Suppressor macrophage treated with lipopolysaccharide for 1 hour (primary cell): ENCODE measurements at places on chromosomes 1 and 21.

GRCh38 chr1:20551945-20552727 lies at the start of gene FAM43B:
FAM43B (plus strand) TSS chr1:20552573; CDS start chr1:20552974, 401 bp downstream.
- no peak for DNase-seq

DNA sequence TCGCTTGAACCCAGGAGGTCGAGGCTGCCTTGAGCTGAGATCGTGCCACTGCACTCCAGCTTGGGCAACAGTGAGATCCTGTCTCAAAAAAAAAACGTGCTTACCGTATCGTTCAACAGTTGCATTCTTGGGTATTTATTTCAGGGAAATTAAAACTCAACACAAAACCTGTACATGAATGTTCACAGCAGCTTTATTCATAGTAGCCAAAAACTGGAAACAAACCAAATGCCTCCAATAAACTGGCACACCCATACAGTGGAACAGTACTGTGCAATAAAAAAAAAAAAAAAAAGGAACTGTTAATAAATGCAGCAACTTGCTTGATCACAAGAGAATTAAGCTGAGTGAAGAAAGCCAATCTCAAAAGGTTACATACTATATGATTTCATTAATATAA lies 6.7 kb downstream of the KHDRBS1 start:
- DNase-seq: no peak

GRCh38 chr1:246591047-246591446 lies 24.8 kb downstream of the CNST start:
- no peak for DNase-seq

DNA sequence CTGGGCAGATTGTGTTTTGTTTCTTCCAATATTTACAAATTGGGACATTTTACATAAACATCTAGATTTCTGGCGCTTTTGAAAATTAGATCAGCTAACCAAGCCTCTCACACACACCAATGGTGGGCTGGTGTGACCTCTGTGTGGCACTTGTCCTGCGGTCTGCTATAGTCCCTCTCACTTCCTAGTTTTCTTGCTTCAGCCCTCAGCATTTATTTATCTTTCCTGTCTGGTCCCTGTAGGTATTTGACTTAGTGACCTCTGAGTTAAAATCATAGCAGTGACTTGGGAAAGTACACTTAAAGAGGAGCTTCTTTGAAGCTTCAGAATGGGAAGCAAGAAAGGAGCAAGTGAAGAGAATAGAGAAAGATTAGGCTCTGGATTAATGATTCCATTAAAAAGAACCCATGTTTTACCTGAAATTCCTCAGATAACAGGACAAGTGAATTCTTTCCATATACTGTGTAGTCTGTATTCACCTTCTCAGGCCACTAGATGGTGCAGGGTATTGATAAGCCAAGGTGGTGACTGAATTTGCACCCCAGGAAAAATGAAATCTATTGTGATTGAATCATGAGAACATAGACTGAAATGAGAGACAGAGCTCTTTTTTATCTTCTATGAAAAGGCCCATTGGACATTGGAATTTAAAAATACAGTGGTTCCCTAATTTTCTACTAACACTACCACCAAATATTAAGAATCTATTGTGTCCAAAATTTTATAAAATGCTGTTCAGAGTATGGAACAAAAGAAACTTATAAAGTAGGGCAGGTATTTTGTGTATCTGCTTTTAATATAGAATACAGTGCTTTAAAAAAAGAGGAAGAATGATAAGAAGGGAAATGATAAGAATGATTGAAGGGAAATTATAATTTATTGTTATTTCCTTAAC lies 7.1 kb upstream of the DIPK1A start:
- peak; percentile 28 for DNase-seq

GRCh38 chr1:231575472-231575871 lies 47.0 kb downstream of the TSNAX start:
- DNase-seq: no peak

GRCh38 chr1:87220993-87221392 lies 107.7 kb upstream of the LMO4 start:
- no peak for DNase-seq

DNA sequence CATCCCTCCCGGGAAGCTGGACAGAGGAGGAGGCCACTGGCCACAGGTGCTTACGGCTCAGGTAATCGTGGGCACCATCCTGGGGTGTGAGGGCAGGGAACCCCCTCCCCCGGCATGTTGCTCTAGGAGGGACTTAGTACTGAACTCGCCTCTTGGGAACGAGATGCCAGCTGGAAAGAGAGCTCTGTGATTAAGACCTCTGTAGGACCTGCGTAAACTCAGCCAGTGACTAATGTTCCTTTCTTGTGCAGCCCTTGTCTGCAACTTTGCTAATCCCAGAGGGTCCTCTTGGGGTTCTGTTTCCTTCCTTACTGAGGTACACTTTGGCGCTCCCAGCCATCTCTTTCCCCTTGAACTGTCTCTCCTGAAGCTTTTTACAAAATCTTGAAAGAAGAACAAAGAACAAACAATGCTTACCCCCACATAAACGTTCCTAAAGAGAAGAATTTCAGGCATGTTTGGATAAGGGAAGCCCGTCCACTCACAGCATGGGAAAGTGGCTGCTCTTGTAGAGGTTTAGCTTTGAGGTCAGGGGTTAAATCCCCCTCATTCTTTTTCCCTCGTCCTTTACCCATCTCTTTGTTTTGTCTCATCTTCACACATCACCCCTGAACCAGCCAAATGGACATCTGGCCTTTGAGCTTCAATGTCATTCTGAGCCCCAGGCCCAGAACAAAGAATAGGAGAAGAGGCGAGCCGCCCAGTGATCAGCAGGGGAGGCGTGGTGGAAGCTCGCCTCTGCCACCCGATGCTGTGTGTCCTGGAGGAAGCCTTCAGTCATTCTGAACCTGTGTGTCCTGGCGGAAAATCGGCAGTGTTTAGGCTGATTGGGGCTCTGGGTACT lies 37.4 kb downstream of the CITED4 start:
- DNase-seq: no peak

DNA sequence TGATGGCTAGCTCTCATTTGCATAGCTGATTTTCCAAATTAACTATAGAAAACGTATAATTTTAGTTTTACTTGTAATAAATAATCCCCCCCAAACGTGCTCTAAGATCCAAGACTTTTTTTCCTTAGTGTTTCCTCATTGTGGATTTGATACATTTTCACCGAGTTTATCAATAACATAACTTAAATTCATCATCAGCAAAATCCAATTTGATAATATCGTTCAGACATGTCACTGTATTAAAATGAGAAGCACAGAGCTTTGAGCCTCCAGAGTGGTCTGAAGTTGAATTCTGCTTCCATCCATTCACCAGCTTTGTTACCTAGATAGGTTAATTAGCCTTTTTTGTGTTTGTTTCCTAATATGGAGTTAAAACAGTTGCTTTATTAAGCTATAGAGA lies 51.7 kb downstream of the IVNS1ABP start:
- no peak for DNase-seq

- no peak for DNase-seq
These were observed 80.1 kb downstream of the FCRL5 start for GRCh38 chr1:157472056-157472701.

GRCh38 chr1:211912038-211912437 lies 81.5 kb upstream of the LPGAT1 start:
- DNase-seq: no peak

DNA sequence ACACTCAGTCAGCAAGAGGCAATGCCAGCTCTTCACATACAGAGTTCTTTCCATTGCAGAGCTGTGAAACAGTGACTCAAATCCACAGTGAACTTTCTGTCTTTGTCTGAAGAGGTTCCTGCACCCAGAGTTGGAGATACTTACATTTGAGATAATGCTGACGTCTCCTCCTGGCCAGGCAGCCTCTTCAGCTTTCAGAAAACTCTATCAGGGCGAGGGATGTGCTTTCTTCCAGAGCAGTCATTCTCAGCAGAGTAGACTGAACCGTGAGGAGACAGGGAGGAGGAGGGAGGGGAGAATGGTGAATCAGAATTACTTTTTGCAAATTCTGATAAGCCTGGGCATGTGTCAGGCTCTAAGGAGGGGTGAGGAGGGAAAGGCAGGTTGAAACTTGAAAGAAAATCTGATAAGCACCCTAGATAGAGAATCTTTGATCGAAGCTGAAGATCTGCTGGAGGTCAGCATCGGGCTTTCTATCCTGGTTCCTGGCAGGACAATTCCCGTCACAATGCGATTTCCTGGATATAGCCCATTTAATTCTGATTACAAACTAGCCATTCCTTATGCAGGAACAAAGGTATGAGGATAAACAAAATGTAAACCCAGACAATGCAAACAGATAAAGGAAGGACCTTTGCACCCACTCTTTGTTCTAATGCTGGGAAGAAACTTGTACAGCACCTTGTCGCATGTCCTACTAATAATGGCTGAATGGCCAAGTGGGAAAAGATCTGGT lies 18.9 kb upstream of the NID1 start:
- no peak for DNase-seq

DNA sequence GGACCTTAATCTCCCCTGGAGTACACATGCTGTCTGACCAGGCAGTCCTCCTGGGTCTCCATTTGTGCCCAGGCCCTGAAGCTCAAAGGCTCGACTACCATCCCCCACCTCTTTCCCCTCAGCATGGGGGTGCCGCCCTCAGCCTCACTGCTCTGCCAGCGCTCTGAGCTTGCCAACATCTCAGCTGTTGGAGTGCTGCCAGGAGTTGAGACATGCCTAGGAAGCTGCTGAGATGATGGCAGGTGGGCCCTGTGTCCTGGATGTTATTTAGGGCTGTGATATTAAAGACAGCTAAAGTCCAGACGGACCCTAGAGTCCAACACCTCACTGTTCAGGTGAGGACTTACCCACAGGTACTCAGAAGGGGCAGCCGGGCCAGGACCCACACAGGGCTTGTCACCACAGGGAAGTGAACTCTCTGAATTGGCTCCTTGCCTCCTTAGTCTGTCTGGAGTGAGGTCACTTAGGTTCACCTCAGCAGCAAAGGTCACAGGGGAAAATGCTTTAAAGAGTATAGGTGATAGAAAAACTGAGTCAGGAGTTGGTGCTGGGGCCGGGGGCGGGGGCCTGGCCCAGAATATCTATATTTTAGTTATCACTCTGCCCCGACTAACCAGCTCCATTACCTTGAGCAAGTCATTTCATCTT lies 19.7 kb upstream of the KCNC4 start:
- no peak for DNase-seq

- DNase-seq: peak; percentile 37
These were observed 23.5 kb downstream of the COP1 start for GRCh38 chr1:176183618-176184017.

DNA sequence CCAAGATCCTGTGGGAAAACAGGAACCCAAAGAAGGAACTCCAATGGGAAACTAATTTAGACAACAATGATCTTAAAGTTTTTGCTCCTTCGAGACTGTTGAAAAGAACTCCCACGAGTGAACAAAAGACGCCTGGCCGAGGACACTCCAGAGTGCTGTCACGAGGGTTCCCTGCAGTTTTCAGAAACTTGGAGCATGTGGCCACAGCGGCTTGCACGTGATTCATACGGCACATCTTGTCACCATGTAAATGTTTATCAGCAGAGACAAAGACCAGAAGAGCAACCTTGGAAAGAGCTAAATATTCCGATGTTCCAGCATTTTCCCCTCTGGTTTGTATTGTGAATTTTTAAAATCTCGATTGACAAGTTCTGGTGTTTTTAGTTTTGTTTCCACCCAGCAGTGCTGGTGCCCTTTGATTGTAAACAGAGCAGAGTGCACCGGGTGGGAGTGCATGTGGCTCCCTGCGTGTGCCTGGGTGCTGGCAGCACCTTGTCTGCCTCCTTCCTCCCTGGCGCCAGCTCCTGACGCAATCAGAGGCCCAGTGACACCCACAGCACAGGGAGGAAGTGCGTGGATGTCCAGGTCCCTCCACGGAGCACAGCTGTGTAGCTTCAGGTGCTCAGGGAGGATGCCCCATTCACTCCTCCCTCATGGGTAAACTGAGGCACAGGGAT lies 23.0 kb downstream of the LRRC3 start:
- no peak for DNase-seq

GRCh38 chr1:31730336-31731048 lies 26.7 kb upstream of the COL16A1 start:
- DNase-seq: no peak

- DNase-seq: no peak
These were observed 142.8 kb downstream of the ETS2 start for GRCh38 chr21:38948377-38949069.

DNA sequence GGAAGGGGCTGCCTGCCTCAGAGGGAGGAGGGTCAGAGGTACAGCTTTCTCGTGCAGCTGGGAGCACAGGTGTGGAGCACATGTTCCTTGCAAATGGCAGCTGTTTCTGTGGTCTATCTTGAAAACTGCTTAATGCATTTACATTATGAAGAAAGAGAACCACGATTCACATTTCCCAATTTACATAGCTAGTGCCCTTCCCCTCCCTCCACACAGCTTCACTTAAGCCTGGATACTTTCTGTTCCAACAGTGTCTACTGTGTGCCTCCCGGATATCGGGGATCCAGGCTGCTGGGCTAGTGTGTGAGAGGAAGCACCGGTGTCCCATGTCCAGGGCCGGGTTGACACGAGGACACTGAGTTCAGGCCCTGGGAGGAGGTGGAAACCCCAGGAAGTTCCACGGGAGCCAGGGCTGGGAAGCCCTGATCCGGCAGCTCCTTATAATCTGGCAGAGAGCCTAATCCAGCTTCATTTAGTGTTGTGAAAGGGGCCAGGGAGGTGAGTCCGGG lies 31.6 kb downstream of the TMCC2 start:
- DNase-seq: peak; percentile 34

DNA sequence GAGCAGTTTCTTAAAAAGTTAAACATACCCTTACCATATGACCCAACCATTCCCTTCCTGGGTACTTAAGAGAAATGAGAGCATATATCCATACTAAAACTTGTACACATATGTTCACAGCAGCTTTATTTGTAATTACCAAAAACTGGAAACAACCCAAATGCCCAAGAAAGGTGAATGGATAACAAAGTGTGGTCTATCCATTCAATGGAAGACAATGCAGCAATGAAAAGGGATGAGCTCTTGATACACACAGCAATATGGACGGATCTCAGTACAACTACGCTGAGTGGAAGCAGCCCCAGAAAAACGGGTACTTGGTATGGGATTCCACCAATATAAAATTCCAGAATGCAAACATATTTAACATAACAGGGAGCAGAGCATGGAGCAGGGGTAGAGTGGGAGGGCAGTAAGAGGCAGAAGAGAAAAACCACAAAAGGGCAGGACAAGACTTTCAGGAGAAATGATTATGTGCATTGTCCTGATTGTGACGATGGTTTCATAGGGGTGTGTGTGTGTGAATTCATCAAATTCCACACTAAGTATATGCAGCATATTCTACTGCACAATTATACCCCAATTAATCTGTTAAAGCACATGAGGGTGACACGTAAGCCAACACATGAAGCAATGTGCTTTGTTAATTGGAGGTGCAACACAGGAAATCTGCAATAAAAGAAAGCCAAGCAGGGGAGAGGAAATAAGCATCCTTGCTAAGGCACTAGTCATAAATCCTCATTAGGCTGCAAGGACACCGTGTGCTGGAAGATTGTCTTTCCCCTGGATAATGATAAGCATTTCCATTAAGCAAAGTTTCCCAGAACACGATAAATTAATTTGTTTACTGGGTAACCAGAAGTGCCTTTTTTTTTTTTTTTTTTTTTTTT lies 113.1 kb upstream of the KRTAP19-8 start:
- DNase-seq: no peak

- peak; percentile 47 for DNase-seq
These were observed 1109.3 kb upstream of the B3GALT2 start for GRCh38 chr1:194295685-194296084.

GRCh38 chr1:65148548-65149350 lies 746 bp downstream of the AK4 start:
- peak; percentile 76 for DNase-seq
